ENCODE measurements at places on chromosomes 5 and 9.

- DNase-seq: no peak
These were observed 35.7 kb upstream of the SLC36A2 start for GRCh38 chr5:151383011-151383410.

- DNase-seq: no peak
These were observed 36.6 kb downstream of the FRMD3 start for GRCh38 chr9:83501565-83501964.

DNA sequence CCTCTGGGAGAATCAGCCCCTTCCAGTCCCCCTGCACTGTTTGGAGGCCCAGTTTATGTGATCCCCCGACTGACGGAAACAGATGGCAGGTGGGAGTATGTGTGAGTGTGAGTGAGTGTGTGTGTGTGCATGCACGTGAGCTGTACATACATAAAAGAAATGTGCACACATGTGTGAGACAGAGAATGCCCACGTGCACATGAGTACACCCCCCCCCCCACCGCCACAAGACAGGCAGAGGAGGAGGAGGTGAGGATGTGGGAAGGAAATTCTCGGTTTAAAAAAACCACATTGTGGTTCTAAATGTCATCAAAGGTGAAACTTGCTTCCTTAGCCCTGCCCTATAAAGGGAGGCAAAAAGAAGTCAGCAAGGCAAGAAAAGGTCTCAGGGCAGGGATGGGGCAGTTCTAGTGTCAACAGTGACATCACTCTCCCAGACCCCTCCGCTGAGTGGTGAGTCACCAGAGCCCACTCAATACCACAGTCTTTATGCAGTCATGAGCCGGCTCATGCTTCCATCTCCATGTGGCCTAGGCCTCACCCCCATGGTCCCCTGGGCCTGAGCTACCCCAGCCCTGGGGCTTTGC lies 79.2 kb upstream of the HSPA9 start:
- DNase-seq: peak; percentile 34

GRCh38 chr9:130040984-130041647 lies 1.9 kb downstream of the FNBP1 start:
- no peak for DNase-seq

Measured in T1000 (cell line).